ENCODE measurements at places on chromosomes 1 and 21.
A peak's percentile ranks its signal among the peaks of the same experiment; 100 is the strongest.

GRCh38 chr1:210475321-210475720 lies 146.6 kb downstream of the HHAT start:
- no peak for DNase-seq

DNA sequence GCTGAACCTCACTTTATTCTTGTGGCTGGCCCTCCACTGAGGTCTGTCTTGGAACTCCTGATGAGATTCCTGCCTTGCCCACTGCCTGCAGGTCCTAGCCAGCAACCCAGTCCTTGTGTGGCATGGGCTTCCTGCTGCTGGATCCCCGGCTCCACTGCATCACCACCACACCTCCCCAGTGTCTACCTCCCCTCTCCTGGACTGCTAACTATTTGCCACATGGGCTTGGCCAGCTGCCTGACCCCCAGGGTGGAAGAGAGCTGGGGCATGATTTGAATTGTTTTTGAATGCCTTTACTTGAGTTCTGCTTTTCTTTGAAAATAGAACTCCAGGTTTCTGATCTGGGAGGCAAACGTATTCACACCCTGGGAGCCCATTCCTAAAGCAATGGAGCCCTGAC lies 41.2 kb downstream of the SPAG17 start:
- no peak for DNase-seq

DNA sequence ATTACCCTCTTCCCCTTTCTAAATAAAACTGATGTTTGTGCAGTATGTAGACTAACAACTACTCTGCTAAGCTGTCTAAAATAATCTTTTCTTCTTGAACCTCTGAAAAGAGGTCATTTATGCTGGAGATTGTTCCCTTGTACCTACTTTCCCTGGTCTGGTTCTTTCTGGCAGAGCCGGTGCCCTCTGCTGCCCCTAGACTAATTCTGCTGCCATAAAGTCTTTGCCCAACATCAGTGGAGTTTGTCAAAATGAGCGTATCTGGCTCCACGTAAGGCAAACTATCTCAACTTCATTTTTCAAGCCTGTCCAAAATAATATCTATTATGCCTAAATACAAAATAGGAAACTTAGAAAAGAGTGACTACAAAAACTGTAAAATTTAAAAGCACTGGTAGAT lies 30.9 kb upstream of the ANGPTL7 start:
- DNase-seq, result no peak

GRCh38 chr1:246176126-246177024 lies 330.7 kb downstream of the SMYD3 start:
- DNase-seq, result no peak

GRCh38 chr1:230170622-230171021 lies 103.6 kb downstream of the GALNT2 start:
- DNase-seq, result no peak

GRCh38 chr1:33250217-33250616 lies 6.1 kb upstream of the ZNF362 start:
- DNase-seq, result no peak

GRCh38 chr21:36551731-36552433 lies 72.0 kb upstream of the CLDN14 start:
- no peak for DNase-seq

DNA sequence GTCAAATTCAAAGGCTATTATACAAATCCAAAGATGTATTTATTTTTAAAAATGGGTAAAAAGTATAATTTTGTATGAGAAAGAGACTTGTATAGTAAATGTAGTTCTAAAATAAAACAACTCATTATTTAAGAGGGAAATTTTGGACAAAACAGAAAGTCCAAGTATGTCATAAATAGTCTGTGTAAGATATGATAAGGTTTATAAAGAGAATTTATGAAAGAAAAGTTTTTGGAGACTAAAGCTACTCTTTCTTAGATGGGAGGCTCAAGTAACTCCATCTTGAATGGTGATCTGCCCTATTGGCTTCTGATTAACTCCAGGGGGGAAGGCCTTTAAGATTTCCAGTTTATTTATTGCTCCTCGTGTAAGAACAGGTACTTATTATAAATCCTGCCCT lies 14.7 kb upstream of the OR2T27 start:
- no peak for DNase-seq

DNA sequence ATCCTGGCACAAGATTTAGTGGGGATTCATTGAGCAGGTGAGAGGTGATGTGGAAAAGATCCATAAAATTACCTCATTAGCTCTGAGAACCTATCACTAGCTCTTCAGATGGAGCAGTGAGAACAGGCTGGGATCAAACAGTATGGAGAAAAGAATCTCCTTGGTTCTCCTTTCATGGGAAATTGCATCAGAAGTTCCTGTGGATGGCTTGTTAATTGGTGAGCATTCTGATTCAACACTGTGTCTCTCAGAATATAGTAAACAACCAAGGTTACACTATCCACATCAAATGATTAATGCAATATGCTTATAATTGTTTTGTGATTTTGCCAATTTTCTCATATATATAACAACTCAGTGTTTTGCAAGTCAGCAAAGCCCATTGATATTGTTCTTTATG lies 8.3 kb upstream of the CD55 start:
- no peak for DNase-seq

- peak; percentile 3 for DNase-seq
Observed at GRCh38 chr1:85734931-85735330, 26.7 kb upstream of the ZNHIT6 start.

GRCh38 chr1:183673605-183674323 lies 20.6 kb upstream of the APOBEC4 start:
- no peak for DNase-seq

DNA sequence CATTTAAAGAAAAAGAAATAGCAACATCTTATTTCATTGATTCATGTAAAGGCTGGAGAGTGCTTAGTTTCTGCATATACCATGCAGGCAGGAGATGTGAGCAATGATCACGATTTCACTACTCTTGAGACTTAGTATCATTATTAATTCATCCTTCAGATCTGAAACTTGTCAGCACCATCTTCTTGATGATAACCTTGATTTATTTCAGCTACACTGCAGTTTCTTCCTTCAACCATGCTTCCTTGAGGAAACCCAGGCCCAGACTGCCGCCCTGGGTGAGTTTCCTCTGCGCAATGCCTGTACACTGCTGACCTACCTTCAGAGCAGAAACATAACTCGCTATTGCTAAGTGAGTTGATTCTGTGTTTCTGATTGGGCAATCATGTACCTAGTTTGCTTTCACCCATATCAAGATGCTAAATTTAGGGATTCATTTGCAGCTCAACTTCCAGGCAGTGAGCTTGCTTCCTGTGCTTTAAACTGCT lies 13.5 kb upstream of the BCL10 start:
- no peak for DNase-seq

GRCh38 chr1:169891539-169891885 lies 2.2 kb downstream of the SCYL3 start:
- no peak for DNase-seq

- no peak for DNase-seq
Observed at GRCh38 chr1:37315371-37315846, 159.0 kb upstream of the ZC3H12A start.

DNA sequence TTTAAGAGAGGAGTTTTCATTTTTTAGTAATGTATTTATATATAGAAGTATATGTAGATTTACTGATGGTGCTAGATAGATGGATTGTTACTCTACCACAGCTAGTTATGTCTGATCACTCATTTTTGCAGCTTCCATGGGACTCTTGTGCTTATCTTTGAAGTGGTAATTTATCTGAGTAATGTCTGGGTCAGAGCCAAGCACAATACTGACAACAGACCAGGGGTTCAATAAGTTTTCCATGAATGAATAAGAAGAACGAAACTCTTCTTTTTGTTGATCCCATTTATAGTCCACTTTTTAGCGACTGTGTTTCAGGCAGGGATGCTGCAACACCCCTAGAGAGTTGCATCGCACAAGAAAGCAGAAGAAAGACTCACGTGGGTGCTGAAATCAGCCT lies 935.2 kb downstream of the PLA2G4A start:
- no peak for DNase-seq

GRCh38 chr1:108512239-108513043 lies 47.5 kb upstream of the EEIG2 start:
- DNase-seq, result peak; percentile 65

- DNase-seq, result no peak
Observed at GRCh38 chr1:84635429-84635828, 54.8 kb downstream of the SSX2IP start.

- DNase-seq, result no peak
Observed at GRCh38 chr1:166170075-166170474, 3.3 kb upstream of the FAM78B start.

DNA sequence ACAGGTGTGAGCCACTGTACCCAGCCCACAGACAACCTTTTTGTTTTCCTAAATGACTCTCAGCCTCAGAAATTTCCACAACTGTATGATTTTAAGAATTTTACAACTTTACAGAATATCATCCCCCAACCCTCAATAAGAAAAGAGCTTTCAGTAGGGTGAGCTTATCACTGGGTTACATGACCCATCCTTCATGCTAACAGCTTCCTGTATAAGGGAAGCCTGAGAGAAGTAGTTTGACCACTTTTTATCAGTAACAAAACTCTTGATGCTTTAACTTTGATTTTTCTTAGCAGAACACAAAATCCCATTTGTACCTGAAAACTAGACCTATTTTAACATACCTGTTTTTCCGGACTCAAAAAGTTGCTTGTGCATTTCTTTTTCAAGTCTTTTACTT lies 9.7 kb upstream of the MYBPHL start:
- no peak for DNase-seq

GRCh38 chr1:247077876-247078257 lies 744 bp downstream of the ZNF670 start:
- peak; percentile 36 for DNase-seq

DNA sequence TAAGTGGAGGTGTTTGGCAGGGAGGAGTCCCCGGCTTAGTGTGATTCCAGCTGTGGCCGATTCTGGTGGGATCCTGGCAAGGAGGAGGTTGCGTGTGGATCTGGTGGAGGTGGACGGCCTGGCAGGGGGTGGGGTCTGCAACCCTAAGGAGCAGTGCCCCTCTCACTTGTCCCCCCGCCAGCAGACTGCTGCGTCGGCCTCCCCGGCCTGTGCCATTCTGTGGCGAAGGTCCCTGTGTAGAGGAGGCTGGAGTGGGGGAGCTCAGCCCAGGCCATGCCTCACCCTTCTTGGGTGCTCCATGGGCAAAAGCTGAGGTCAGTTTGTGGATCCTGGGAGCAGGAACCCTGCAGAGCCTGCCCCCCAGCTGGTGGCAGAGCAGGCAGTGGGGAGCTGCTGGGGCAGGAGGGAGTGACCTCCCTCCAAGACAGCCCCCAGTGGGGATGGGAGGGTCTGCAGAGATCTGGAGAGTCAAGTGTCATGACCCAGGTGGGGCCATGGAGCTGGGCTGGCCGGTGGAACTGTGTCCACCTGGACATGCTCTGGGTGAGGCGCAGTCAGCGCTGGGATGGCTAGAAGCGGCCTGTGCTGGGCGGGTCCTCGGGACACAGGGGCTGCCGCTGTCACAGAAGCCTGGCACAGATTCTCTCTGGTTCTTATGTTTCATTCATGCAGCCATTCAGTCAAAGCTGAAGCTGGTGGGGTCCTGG lies 5.3 kb downstream of the MIB2 start:
- DNase-seq, result peak; percentile 8

- peak; percentile 9 for DNase-seq
Observed at GRCh38 chr1:150576367-150576711, 3.1 kb downstream of the MCL1 start.
